AG04449 (cell line): ENCODE measurements at places on chromosomes 2 and 18.
A peak's percentile ranks its signal among the peaks of the same experiment; 100 is the strongest.

GRCh38 chr2:109560265-109560664 is 53.5 kb downstream of the SEPTIN10 start:
- DNase-seq, result no peak

DNA sequence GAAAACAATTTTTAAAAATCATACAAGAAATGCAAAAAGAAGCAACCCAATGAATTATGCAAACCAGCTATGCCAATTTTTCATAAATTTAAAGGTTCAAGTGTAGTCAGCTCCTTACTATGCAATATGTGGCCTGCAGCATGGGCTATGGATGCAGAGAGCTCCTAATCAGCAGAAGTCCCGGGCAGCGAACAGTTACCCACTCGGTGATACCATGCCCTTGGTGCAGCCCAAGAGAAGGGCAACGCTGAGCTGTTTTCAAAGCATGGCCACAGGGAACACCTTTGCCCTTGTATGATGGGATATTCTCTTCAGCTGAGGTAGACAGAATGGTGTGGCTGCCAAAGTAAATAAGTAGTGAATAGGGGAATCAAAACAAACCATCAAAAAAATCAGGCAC is 17.3 kb upstream of the ARL5A start:
- no peak for DNase-seq

GRCh38 chr2:195620501-195620900 is 36.5 kb upstream of the SLC39A10 start:
- no peak for DNase-seq

GRCh38 chr2:138779406-138779780 is 797 bp downstream of the NXPH2 start:
- DNase-seq, result no peak

- no peak for DNase-seq
These were observed 1.1 kb upstream of the NCKAP5 start for GRCh38 chr2:133569286-133569830.

GRCh38 chr2:25295621-25296020 is 46.1 kb downstream of the DNMT3A start:
- no peak for DNase-seq

DNA sequence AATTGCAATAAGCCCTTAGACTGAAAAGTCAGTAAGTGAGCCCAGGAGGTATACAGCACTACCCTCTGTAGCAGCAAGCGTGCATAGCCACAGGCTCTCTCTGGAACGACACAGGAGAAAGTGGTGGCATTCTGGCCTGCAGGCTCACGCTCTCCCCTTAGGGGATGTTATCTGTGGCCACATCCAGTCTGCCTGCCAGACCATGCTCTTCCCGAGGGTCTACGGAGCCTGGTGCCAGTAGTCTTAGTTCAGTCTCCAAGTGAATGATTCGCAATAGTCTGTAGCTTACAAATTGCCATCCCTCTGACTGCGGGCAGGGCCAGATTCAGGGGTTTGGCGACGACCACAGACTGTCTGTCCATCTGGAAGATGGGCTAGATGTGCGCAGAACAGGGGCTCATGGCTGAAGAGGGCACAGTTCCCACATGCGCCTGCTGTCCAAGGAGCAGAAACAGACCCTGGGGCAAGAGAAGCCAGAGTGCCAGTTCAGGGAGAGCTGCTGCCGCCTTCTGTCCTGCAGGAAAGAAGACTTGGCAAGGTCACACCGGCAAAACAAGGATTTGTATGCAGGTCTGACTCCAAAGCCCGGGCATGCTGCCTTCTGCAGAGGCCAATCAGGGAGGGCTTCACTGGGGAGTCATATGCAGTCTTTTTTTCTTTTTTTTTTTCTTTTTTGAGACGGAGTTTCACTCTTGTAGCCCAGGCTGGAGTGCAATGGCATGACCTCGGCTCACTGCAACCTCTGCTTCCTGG is 3.5 kb upstream of the KLF11 start:
- no peak for DNase-seq

DNA sequence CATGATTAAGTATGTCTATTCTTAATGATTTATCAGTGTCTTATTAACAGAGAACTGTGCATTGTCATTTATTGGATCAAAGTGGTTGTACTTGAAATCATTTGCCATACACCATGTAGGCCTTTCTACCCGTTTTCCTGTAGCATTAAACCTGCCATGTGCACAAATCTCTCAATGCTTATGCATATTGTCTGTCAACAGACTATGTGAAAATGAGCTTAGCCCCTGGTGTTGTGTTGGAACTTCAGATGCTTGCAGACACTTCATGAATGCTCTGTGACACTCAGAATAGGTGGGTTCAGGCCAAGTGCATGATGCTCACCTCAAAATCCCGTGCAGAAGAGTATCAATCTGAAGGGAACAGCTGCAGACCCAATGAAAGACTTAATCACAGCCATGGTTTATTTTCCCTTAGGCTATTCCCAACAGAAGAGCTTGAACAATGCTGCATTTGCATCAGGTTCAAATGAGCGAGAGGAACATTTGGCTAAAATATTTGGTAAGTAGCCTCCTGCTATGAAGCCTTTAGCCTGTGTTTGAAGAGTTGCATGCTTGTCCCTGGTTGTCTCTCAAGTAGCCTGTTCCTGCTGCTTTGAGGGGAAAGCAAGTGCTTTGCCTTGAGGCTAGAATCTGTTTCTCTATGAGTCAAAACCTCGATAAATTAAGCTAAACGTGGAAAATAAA is 6.1 kb downstream of the C2orf92 start:
- no peak for DNase-seq

GRCh38 chr18:21602299-21602587 is 1.7 kb upstream of the ESCO1 start:
- no peak for DNase-seq

- DNase-seq, result no peak
These were observed 2.4 kb downstream of the DNAJC10 start for GRCh38 chr2:182718459-182718858.

GRCh38 chr2:231710799-231711676 is 2.7 kb downstream of the PTMA start:
- no peak for DNase-seq

- no peak for DNase-seq
These were observed 628.7 kb upstream of the PIK3C3 start for GRCh38 chr18:41326311-41326710.

DNA sequence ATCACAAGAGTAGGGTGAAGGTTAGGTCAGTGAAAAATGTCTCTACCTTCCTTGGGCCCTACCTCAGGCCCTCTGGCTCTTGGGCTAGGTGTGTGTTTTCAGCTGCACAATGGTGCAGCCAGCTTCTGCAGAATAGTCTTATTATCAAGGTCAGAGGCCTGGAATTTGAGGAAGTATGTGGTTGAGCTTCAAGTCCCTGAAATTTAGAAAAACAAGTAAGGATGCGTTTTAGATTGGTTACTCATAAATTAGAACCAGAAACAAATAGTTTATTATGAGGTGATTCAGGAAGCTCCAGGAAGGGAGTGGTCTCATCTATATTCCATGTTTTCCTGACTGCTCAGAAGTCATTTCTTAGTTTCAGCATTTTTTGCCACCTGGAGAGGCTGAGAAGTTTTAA is 204.2 kb upstream of the CELF4 start:
- DNase-seq, result no peak

DNA sequence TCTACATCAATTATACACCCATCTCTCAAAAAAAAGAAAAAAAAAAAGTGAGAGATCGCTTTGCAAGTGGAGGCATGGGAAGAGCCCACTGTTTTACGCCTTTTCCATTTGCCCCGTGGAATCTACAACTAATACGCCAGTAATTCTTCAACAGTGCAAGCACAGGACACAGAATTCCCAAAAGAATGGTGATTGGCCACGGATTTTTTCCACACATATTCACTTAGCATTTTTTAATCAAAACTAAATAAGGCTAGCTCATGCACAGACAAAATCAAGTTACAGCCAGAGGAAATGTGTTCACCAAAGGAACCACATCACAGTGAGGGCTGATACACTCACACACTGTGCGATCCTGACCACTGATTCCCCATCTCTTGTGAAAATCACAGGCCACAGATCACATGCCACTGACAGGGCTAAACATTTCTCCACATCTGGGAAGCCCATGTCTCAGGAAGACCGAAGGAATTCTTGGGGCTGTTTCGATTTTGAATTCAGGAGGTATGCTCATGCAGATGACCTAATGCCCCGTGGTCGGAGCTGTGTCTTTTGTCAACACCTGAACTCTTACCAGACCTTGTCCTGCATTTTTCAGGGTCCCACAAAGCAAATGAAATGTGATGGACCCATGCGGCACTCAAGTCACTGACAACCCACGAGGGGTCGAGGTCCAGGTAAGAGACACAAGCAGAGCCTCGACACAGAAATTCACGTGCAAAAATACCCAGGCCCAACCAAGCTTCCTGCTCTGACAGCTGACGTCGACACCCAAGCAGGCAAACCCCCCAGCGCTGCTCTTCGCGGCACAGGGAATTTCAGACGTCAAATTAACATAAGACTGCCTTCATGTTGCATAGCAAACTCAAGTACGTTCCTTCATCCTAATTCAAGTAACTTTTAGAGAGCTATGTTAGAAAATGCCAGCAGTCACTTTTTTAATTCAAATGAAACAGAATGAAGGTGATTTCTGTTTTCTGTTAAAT is 69.6 kb downstream of the ZNF516 start:
- peak; percentile 29 for DNase-seq

DNA sequence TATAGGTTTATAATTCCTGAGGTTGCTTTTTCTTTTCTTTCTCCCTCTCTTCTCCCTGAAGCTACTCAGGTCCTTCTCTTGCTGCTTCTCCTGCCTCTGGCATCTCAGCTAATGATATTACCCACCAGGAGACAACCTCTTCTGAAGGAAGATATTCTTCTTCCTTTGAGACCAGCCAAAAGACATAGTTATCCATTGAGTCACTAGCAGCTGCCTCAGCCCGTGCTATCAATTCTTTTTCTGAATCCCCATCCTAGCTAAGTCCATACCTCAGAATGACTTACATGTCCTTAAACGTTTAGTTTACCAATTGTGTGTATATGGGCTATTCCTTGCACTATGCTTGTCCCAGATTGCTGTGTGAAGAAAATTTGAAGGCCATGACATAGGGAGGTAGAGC is 25.0 kb upstream of the RNF103 start:
- no peak for DNase-seq

- no peak for DNase-seq
These were observed 239.4 kb downstream of the KLHL29 start for GRCh38 chr2:23624378-23624777.

DNA sequence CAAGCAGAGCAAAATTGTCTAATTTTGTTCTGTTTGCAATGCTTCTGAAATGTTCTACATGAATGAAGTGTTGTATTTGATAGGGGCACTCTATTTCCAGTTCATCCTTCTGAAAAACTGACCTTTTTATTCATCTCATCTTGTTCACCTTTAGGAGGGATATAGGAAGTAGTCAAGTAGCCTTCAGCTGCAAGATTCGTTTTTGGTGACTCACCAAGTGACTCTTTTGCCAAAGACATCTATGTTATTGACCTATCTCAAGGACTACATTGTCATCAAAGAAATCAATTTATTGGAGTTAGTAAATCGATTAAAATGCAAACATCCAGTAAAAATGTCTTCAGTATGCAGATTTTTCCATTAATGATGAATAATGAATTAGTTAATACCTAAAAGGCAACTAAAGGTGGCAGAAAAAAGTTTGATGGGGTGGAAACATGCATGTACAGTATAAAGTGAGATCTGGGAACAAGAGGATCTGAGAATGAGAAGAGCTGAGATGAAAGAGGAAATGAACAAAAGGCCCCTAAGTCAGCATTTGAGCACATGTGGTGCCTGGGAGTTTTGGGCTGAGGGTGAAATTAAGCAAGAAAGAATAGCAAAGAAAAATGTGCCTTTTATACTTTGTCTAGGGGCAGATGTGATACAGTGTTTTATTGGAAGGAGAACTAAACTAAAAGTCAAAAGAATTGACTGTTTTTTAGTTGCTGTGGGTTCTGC is 255.1 kb upstream of the LINC00305 start:
- no peak for DNase-seq

DNA sequence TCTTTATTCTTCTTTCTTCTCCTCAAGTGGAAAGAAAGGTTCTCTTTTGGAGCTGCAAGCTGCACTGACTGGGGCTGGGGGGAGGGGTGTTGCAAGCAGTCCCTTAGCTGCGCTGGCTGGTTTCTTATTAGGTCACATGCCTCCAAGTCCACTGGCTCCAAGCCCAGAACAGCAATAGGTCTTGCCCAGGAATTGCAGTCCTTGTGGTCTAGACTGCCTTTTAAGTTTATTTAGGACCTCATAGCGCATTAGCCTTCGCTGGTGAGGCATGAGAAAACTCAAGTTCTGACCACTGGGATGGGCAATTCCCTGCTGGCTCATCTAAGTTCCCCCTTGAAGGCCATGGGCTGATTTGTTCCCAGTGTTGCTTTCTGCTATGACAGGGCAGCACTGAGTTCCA is 138.6 kb upstream of the SCN7A start:
- peak; percentile 63 for DNase-seq

DNA sequence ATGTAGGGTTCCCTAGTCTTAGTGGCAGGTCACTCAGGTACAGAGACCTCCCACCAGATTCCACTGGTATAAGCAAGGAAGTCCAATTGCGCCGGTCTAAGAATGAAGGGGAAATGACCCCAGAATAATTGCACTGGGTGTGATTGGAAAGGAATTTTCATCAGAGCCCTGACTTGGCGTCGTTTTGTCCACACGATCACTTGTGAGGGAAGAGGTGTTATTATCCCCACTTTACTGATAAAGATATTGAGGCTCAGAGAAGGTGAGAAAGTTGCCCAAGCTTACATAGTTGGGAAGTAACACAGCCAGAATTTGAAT is 61.5 kb downstream of the CIB4 start:
- no peak for DNase-seq

- no peak for DNase-seq
These were observed 246.8 kb downstream of the TMEM182 start for GRCh38 chr2:103008586-103008985.

GRCh38 chr2:6471419-6471818 is 394.3 kb downstream of the CMPK2 start:
- DNase-seq, result no peak

DNA sequence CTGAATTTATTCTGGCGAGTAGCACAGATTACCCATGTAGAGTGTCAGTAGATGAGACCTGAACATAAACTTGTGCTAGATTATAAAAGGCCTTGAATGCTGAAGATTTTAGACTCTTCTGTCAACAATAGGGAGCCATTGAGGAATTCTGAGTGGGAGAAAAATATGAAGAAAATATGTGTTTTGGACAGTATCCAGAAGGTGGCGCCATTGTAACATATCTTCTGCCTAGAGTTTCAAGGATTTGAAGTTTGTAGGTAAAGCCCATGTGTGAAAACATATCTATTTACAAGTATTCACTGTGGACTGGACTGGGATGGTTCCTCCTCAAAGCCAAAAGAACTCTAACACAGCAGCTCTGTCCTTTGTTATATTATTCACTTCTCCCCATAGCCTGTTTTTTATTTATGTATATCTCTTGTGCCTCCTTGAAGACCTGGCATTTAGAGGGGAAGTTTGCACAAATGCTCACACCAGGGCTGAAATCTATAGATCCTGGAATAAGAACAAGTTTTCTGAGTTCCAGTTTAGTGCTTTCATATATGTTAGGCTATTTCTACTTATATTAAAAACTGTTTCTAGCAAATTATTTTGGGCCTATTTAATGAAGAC is 124.9 kb downstream of the RDH14 start:
- DNase-seq, result no peak

- DNase-seq, result no peak
These were observed 362.3 kb downstream of the FBXO15 start for GRCh38 chr18:73785300-73785699.
